Mammary microvascular endothelial cell (primary cell): ENCODE measurements at places on chromosomes 2 and 18. TPM values are rescaled to one million over a fixed set of nuclear protein-coding genes. Genes with fewer than 3 reads are reported as not detected.

SCYGR3 gene
- total RNA-seq: not detected in 2 replicates

UGT1A8 gene
- not detected in 2 replicates for total RNA-seq

CCT4 gene
- total RNA-seq: 202 and 203 TPM in 2 replicates

STK16 gene
- 9.6 and 11.7 TPM in 2 replicates for total RNA-seq
